ENCODE measurements at places on chromosomes 6 and 20. TPM values are rescaled to one million over a fixed set of nuclear protein-coding genes. Genes with fewer than 3 reads are reported as not detected.

Gene RFX6
- polyA plus RNA-seq, result not detected

Gene SEMG1
- not detected for polyA plus RNA-seq

Gene POFUT1
- 25.0 TPM for polyA plus RNA-seq

Gene MROH8
- 0.60 TPM for polyA plus RNA-seq
